ENCODE measurements at places on chromosomes 5 and 9.

- no peak for DNase-seq
- H3K27ac ChIP-seq = peak overlapping the region; percentile 85
- no peak overlapping the region for H3K4me3 ChIP-seq
Measured at GRCh38 chr5:38643616-38644015, 87.2 kb upstream of the LIFR start.

- no peak overlapping the region for H3K4me3 ChIP-seq
- no peaks in the 10 kb centered on the region for H3K27me3 ChIP-seq
- H3K4me1 ChIP-seq = no peaks in the 10 kb centered on the region
- H3K27ac ChIP-seq = no peak overlapping the region
- no peaks in the 10 kb centered on the region for H3K36me3 ChIP-seq
Measured at GRCh38 chr5:176695073-176695472, 47.8 kb downstream of the TSPAN17 start.

DNA sequence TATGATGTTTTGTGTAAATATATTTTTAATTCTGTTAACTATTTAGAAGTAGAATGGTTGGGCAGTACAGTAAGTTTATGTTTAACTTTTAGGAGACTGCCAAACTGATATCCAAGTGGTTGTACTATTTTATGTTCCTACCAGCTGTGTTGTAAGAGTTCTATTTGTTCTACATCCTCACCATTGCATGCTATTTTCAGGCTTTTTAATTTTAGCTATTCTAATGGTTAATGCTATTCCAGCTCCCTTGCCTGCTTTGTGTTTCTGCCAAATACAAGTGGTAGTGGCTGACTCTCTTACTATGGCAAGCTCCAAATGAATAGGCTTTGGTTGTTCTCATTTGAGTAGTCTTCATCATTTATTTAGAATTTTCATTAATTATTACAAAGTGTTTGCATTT lies 476.4 kb downstream of the KIF4B start:
- H3K36me3 ChIP-seq = no peaks in the 10 kb centered on the region
- H3K4me3 ChIP-seq = no peak overlapping the region
- no peaks in the 10 kb centered on the region for H3K27me3 ChIP-seq
- no peak for DNase-seq
- H3K27ac ChIP-seq = no peak overlapping the region
- no peaks in the 10 kb centered on the region for H3K4me1 ChIP-seq

DNA sequence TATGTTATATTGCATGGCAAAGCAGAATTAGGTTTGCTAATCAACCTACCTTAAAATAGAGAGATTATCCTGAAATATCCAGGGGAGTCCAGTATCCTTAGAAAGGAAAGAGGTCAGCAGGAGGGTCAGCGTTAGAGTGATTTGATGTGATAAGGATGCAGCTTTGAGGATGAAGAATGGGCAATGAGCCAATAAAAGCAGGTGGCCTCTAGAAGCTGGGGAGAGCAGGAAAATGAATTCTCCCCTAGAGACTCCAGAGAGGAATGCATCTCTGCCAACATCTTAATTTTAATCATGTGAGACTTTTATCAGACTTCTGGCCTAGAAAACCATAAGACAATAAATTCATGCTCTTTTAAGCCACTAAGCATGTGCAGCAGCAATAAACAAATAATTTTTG lies 65.7 kb upstream of the SYK start:
- no peak for DNase-seq
- H3K4me3 ChIP-seq = no peak overlapping the region
- no peaks in the 10 kb centered on the region for H3K36me3 ChIP-seq
- H3K4me1 ChIP-seq = no peaks in the 10 kb centered on the region

DNA sequence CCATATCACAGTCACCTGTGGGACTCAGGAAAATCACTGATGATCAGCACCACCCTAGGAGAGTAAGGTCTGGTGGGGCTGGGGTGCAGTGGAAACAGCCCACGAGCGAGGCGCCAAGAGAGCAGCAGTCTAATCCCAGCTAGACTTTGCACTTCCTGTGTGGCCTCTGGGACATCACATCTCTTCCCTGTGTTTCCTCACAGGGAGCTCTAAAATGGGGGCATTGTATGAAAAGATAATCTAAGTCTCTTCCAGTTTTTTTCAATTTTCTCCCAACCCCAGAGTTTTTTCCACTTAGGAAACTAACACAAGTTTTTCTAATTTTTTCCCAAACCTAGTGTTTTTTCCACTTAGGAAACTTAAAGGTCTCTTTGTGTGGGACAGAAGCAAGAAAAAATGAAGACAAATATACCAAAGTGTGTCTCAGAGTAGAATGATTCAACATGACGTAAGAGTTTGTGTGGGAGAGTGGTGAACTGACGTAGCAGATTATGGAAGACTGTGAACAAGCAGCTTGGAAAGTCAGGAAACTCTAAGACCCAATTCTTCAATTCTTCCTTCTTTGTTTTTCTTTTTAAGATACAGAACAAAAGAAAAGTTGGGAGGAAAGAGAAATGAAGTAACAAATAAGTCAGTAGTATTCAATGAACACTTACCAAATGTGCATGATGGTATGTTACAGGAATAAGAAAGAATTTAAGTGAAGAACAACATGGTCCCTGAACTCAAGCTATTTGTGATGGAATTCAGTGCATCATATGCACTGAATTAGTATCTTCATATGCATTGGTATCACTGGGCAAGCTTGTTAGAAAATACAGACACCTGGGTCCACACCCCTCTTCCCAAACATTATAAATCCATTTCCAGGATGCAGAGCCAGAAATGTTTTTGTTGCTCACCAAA lies 51.3 kb downstream of the LHFPL2 start:
- DNase-seq = no peak
- H3K4me3 ChIP-seq = no peak overlapping the region
- H3K27ac ChIP-seq = peak overlapping the region; percentile 57
- H3K4me1 ChIP-seq = no peaks in the 10 kb centered on the region

- no peak overlapping the region for H3K4me3 ChIP-seq
- H3K36me3 ChIP-seq = no peaks in the 10 kb centered on the region
- no peak for DNase-seq
- H3K27me3 ChIP-seq = no peaks in the 10 kb centered on the region
Measured at GRCh38 chr9:109277451-109277850, 43.4 kb downstream of the EPB41L4B start.

DNA sequence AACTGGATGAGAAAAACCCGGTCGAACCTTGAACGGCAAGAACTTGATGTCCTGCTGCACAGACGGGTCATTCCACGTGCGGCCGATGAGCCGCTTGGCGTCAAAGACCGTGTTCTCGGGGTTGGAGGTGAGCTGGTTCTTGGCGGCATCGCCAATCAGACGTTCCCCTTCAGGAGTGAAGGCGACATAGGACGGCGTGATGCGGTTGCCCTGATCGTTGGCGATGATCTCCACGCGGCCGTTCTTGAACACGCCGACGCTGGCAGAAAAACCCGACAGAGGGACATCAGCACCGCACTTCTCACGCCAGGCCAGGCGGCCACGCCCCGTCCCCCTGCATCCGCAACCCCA lies 519 bp downstream of the HSPA5 start:
- DNase-seq = peak; percentile 55
- no peaks in the 10 kb centered on the region for H3K27me3 ChIP-seq
- H3K4me1 ChIP-seq = peaks cover 24% of the 10 kb centered on the region
- H3K27ac ChIP-seq = peak overlapping the region; percentile 98

DNA sequence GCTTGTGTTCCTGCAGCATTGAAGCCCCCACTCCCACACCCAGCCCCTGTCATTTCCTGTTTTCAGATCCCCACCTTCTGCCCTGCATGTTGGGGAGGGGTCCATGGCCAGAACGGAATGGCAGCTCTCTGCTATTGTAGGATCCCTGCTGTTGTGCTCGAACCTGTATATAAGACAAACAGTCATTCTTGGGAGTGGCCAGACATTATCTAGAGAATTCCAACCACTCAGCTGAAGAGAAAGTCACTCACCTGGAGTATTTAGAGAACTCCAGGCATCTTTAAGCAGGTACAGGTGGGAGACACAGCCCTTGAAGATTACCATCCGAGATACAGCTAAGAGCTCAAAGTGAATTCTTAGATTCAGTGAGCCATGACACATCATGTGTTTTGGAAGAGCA lies 96.1 kb downstream of the C9orf152 start:
- H3K27me3 ChIP-seq = no peaks in the 10 kb centered on the region
- no peak overlapping the region for H3K27ac ChIP-seq
- no peak for DNase-seq
- no peak overlapping the region for H3K4me3 ChIP-seq
- no peaks in the 10 kb centered on the region for H3K4me1 ChIP-seq

GRCh38 chr5:134851307-134851923 lies 5.6 kb downstream of the C5orf24 start:
- no peak for DNase-seq
- peaks cover 3% of the 10 kb centered on the region for H3K36me3 ChIP-seq
- H3K4me3 ChIP-seq = no peak overlapping the region
- no peaks in the 10 kb centered on the region for H3K4me1 ChIP-seq

DNA sequence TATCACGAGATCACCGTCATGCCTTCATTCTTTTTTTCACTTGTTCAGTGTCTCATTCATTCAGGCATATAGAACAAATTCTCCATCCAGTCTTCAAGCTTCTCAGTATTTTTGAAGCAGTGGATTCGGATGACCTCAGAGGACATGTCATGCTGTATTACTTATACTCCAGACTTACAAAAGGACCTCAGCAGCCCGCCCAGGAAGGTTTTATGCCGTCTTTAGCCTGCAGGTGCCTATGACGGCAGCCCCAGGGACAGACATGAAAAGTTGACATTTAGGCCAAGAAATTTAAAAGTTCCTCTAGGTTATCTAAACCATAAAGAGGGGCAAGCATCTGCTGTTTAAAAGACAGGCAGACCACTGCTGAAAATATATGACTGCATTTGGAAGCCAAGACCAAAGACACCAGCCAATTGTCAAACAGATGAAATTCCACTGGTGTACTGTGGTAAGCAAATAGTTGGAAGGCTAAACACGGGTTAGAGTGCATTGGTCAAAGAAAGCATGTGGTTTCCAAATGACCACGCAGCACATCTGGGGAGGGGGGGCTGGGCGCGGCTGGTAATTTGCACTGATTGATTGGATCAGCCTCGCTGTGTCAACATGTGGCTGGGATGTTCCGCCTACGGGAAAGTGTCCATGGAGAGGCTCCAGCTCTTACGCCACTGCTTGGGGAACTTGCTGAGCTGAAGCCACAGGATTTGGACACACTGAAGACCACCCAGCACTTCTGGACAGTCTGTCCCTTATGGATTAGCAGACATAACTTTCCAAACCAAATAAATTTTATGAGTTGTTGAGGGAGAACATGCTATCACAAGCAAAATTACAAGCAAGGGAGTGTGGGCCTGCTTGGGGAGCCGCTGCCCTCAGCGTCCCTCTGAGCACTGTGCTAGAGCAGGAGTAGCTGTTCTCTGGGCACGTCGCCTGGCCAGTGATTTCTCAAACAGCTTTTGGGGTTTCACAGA lies 173.6 kb downstream of the FANCC start:
- H3K36me3 ChIP-seq = no peaks in the 10 kb centered on the region
- no peak overlapping the region for H3K4me3 ChIP-seq
- DNase-seq = peak; percentile 67
- H3K4me1 ChIP-seq = no peaks in the 10 kb centered on the region
- H3K27ac ChIP-seq = no peak overlapping the region

- DNase-seq = no peak
- no peak overlapping the region for H3K27ac ChIP-seq
- no peaks in the 10 kb centered on the region for H3K27me3 ChIP-seq
- H3K36me3 ChIP-seq = peaks cover 7% of the 10 kb centered on the region
- H3K4me3 ChIP-seq = no peak overlapping the region
Measured at GRCh38 chr5:146173597-146173996, 8.9 kb downstream of the LARS1 start.

- no peak for DNase-seq
- no peaks in the 10 kb centered on the region for H3K36me3 ChIP-seq
- H3K27me3 ChIP-seq = no peaks in the 10 kb centered on the region
- H3K4me1 ChIP-seq = peaks cover 6% of the 10 kb centered on the region
Measured at GRCh38 chr5:68652534-68652965, 437.0 kb downstream of the PIK3R1 start.

GRCh38 chr5:134101686-134102439 lies 12.6 kb upstream of the TCF7 start:
- H3K4me1 ChIP-seq = peaks cover 5% of the 10 kb centered on the region
- H3K36me3 ChIP-seq = no peaks in the 10 kb centered on the region
- no peak for DNase-seq
- no peaks in the 10 kb centered on the region for H3K27me3 ChIP-seq
- no peak overlapping the region for H3K27ac ChIP-seq
- H3K4me3 ChIP-seq = no peak overlapping the region

- H3K4me3 ChIP-seq = no peak overlapping the region
- no peak overlapping the region for H3K27ac ChIP-seq
- H3K27me3 ChIP-seq = no peaks in the 10 kb centered on the region
- no peaks in the 10 kb centered on the region for H3K4me1 ChIP-seq
- H3K36me3 ChIP-seq = no peaks in the 10 kb centered on the region
- no peak for DNase-seq
Measured at GRCh38 chr9:124467410-124468060, 17.3 kb downstream of the ADGRD2 start.

- H3K27me3 ChIP-seq = no peaks in the 10 kb centered on the region
- H3K36me3 ChIP-seq = no peaks in the 10 kb centered on the region
- peak overlapping the region; percentile 94 for H3K27ac ChIP-seq
- H3K4me3 ChIP-seq = no peak overlapping the region
- H3K4me1 ChIP-seq = peaks cover 6% of the 10 kb centered on the region
- DNase-seq = no peak
Measured at GRCh38 chr5:55440188-55440646, 94.5 kb downstream of the PLPP1 start.

DNA sequence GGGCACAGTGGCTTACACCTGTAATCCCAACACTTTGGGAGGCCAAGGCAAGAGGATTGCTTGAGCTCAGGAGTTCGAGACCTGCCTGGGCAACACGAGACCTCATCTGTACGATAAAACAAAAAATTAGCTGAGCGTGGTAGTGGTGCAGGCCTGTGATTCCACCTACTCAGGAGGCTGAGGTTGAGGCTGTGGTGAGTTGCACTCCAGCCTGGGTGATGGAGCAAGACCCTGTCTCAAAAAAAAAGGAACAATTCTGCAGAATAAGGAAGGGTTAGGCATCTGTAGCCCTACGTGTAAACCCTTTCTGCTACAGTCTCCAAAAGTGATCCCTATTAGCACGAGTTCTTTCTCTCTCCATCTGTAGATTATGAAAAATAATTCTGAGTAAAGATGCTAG lies 19.9 kb downstream of the CDC26 start:
- H3K4me3 ChIP-seq = no peak overlapping the region
- H3K36me3 ChIP-seq = no peaks in the 10 kb centered on the region
- DNase-seq = no peak
- no peak overlapping the region for H3K27ac ChIP-seq
- no peaks in the 10 kb centered on the region for H3K27me3 ChIP-seq
- no peaks in the 10 kb centered on the region for H3K4me1 ChIP-seq

DNA sequence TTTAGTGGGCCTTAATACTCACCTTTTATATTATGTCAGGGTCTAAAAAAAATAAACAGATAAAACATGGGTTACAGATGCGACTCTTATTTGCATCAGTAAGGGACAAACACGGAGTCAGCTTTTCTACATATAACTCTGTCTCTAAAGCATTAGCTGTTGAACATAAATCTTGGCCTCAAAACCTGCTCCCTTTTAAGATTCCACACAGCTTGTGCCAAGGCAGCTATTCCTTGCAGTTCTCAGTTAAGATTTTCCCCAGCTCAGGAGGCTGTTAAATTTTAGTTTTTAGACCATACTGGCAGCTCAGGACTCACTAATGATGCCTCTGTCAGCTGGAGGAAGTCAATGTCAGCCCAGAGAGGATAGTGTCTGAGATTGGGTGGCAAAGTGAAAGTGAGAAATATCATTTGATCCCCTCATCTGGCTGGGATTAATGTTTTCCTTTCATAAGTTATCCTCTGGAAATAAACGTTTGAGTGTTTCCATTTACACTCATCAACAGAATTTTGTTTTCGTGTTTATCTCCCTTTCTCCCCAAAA lies 287.5 kb downstream of the ELAVL2 start:
- H3K4me3 ChIP-seq = no peak overlapping the region
- H3K27me3 ChIP-seq = no peaks in the 10 kb centered on the region

Data from breast epithelium (tissue), 4 donors.